EL (cell line): ENCODE measurements at places on chromosomes 1 and 21.

- DNase-seq: no peak
Observed at GRCh38 chr1:78843111-78843510, 163.4 kb downstream of the ADGRL4 start.

GRCh38 chr1:61125263-61125662, 42.9 kb downstream of the NFIA start:
- no peak for DNase-seq

GRCh38 chr1:22529901-22530621, 33.2 kb upstream of the EPHA8 start:
- DNase-seq: peak; percentile 16

GRCh38 chr1:17165823-17166222, 39.1 kb upstream of the PADI1 start:
- DNase-seq: no peak

- no peak for DNase-seq
Observed at GRCh38 chr1:198798923-198799386, 160.1 kb downstream of the PTPRC start.

- DNase-seq: no peak
Observed at GRCh38 chr1:161989786-161990185, 33.9 kb downstream of the OLFML2B start.

- DNase-seq: no peak
Observed at GRCh38 chr1:7594714-7595295, 176.3 kb upstream of the VAMP3 start.

- peak; percentile 82 for DNase-seq
Observed at GRCh38 chr1:196558411-196558810, 49.8 kb downstream of the KCNT2 start.
